ENCODE measurements at places on chromosomes 6 and 20.

DNA sequence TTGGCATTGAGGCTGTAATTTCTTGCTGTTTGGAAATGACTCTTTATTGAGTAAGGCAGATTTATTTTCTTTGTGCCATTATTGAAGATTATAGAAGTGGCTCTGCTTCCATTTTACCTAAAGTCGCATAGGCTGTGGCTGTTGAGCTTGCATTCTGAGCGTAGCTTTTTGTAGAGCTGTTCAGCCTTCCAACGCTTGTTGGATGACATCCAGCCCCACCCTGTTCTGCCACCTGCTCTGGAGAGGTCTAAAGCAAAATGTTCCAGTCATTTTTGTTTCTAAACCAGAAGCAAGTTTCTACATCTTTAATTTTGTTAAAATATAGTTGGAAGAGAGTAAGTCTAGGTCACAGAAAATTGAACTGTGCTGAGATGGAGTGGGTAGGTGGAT is 24.4 kb downstream of the UST start:
- DNase-seq = no peak

DNA sequence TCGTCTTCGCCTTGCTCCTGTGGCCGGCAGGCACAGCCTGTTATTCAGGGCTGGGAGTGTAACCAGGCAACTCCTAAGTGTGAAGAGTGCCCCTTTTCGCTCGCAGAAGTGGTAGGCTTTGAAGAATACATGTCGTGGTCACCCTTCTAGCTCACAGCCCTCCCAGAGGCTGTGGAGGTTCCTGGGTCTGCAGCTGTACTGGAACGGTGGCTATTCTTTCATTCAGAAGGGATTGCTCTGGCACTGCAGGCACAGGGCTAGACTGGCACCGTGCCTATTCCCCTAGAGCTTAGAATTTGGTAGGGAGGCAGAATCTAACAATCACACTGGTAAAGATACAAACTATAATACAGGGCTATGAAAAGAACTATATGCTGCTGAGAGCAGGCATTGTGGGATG is 1.1 kb upstream of the SRSF12 start:
- no peak for DNase-seq

- no peak for DNase-seq
These were observed 233.8 kb upstream of the SUPT3H start for GRCh38 chr6:45611491-45611890.

GRCh38 chr6:157050537-157051265 is 272.6 kb downstream of the TMEM242 start:
- no peak for DNase-seq

GRCh38 chr20:52777171-52777570 is 195.0 kb upstream of the TSHZ2 start:
- DNase-seq = no peak

- DNase-seq = no peak
These were observed 198.5 kb upstream of the RSPO3 start for GRCh38 chr6:126919947-126920346.

DNA sequence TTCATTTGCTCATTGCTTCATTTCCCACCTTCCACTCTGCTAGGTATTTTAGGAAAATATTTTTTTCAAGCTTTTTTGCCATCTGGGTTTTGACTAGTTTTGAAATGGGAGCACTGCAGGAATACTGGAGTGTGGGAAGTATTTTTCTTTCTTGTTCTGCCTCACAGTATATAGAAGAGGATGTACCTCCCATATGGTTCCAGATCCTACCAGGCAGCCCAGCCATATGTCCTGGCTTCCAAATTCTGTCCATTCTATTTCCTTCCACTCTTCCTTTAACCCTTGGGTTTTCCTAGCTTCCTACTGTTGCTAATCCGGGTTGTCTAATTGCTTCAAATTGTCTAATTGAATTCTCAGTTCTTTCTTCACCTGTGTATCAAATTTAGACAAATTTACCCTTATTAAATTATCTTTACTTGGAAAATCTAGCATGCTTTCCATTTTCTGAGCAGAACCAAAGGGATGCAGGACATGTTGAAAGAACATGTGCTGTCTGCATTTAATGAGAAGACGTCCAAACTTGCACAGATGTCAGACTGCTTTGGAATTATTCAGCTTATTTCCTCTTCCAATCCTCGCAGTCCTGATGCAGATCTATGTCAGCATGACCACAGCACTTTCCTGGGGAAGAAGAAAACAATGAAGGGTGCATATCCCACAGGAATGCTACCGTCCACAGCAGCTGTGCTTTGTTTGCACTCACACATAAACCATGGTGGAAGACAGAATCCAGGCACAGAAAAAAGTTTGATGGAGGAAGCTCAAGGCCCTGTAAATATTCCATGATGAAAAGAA is 1273.9 kb upstream of the MAP3K7 start:
- no peak for DNase-seq

GRCh38 chr6:53244958-53245357 is 96.3 kb upstream of the GCM1 start:
- DNase-seq = peak; percentile 32

DNA sequence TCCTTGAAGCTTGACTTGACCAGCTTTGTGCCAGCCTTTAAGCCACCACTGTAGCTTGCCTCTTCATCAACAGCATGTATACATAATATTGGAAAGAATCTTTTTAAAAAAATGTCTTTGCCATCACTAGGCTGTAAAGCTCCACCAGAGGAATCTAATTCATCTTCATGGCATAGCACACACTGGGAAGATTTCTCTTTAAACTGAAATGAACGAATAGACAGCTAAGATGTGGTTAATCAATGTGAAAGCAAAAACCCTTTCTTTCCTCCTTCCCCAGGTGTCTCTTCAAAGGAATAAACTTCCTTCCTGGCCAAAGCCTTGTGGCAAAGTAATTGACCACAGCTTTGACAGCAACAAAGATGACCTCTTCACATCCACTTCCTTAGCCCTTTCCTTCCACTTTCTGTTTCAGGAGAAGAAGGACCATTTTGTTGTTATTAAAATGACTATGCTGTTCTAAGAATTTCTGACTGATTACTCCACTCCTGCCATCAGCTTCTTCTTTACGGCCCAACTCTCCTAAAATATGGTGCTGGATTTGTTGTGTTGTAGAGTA is 428.7 kb upstream of the SOX4 start:
- DNase-seq = no peak

DNA sequence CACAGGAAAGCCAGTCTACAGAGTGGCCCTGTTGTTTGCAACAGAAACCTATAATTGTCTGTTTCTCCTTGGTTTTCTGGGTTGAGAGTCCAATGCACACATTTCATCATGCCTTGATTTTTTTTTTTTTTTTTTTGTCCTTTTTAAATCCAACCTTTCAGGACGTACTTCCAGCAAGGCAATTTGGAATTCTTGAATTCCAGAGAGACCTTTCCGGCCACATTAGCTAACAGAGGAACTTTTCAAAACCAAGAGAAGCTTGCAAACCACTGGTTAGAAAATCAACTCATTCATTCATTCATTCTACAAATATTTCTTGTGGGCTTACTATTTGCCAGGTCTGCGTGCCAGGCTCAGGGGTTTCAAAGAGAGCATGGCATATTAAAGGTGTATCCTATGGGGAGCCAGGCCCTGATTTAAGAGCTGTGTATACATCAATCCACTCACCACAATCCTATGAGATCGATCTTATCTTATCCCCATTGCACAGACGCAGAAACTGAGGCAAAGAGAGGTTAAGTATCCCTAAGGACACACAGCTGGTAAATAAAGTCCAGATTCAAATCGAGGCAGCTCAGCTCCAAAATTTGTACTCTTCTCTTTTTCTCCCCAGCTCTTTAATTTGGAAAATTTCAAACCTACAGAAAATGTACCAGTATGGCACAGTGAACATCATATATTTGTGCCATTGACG is 43.0 kb downstream of the EYA2 start:
- DNase-seq = no peak

DNA sequence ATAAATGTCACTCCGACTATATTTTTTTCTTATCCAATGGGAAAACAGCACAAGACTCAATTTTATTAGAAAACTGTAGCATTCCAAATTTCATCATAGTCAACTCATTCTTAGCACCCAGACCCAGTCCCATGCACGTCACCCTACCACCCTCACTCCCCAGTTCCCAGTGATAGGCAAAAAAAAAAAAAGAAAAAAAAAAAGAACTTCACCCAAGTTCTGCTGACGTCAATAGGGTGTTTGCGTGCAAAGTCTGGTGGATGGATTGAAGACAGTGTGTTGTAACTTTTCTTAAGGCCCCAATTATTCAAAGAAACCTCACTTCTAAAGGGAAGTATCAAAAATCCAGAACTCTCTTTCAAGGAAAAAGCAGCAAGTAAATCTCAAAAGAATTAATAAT is 213.9 kb upstream of the PRDM1 start:
- no peak for DNase-seq

GRCh38 chr6:161682982-161683381 is 409.1 kb upstream of the AGPAT4 start:
- DNase-seq = no peak

DNA sequence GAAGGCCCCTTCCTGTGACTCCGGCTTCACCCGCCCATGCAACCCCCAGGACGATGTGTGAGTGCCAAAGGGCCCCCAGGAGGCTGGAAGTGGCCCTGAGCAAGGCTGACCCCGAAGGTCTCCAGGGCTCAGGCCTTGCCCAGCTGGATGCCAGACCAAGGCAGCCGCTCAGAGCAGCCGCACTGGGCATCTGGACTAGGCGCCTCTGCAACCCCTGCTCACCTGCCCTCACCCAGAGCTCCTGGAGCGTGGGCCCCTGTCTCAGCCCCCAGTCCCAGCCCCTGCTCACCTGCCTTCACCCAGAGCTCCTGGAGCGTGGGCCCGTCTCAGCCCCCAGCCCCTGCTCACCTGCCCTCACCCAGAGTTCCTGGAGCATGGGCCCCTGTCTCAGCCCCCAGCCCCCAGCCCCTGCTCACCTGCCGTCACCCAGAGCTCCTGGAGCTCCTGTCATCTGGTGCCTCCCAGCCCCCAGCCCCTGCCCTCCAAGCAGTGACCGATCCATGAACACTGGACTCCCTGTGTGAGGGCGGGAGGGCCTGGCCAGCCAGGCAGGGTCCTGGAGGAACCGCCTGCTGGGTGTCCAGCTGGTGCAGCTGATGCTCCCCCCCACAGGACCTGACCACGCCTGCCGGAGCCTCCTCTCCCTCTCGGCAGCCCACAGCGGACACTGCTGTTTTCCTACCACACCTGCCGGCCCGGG is 1.1 kb downstream of the SRMS start:
- DNase-seq = no peak

GRCh38 chr6:149380523-149380922 is 19.5 kb upstream of the SUMO4 start:
- DNase-seq = no peak

DNA sequence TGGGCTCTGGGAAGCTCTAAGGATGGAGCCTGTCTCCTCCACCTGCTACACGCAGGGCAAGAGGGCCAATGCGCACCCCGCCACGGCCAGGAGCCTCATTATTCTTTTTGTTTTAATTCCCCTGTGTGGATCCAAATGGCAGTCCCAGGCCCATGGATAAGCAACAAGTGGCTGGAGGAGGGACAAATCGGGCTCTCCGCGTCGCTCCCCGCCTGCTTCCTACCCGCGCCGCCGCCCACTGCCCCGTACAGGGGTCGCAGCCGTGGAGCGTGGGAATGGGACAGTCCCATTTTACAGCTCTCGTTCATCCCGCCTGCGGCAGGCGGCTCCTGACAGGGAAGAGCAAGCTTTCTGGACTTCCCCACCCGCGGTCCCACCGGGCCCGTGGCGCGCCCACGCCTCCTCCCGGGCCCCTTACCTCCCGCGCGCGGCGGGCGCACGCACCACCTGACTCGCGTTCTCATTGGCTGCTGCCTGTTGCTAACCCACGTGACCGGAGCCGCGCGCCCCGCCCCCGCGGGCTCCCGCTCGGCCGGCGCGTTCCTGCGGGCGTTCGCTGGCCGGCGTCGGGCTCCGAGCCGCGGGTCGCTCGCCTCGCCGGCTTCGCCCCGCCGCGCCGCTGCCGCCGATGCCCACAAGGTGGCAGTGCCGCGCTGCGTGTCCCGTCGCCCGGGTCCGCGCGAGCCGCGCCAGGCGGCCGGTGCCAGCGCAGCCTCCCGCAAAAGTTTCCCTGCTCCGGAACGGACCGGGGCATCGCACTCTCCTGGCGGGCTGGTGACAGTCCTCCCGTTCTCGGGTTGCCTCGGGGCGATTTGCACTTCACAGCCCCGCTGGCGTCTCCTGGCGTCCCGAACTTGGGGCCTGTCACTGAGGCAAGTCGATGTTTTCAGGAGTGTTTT is 93.3 kb downstream of the CD83 start:
- DNase-seq = peak; percentile 96

DNA sequence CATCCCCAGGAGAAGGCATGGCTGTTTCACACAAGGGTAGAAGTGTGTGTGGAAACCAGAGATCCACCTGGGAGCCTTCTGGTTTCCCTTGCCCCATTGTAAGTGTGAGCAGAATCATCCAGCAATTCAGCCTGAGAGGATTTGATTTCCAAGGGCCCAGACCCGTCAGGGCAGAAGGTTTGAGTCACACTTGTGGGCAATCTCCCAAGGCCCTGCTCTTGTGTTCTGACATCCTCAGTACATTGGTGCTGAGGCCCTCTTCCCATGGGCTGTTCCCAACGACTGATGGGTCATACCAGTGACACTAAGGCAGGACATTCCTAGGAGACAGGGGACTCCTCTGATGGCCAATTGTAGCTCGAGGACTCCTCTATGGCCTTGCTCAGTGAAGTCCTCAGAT is 58.2 kb upstream of the POLR1H start:
- no peak for DNase-seq

DNA sequence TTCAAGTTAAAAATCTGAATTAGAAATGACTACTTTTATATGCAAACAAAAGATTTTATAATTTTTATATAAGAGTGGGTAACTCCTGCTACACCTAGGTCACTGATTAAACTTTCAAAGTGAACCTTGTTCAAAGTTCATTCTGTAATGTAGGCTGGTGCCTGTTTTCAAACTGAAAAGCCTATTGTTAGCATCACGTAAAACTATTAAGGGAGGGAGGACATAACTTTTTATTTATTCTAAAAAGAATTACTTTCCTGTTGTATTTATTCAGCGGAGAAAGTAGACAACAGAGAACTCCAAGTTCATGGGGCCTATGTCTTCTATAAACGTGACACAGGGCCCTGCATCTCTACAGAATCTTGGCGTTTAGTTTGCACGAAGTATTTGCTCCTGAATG is 27.4 kb downstream of the FERMT1 start:
- no peak for DNase-seq

- no peak for DNase-seq
These were observed 182.6 kb upstream of the NOX3 start for GRCh38 chr6:155638200-155638599.

DNA sequence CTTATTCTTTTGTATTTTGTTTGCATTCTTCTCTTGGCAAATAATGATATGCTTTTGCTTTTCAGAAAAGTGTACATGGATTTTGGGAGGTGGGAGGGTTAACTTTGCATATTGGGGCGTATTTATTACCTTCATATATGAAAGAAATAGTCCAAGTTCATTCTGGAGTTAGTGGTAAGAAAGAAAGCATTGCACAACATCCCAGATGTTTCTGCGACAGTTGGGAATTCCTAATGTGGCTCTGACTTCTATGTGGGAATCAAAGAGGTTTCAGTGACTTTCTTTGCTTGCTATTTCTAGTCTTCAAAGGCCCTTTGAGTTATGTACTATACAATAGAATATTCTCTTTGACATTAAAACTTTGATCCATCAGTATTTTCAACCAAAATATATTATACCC is 78.1 kb downstream of the MMUT start:
- DNase-seq = no peak
